ENCODE measurements at places on chromosomes 7 and 10.

DNA sequence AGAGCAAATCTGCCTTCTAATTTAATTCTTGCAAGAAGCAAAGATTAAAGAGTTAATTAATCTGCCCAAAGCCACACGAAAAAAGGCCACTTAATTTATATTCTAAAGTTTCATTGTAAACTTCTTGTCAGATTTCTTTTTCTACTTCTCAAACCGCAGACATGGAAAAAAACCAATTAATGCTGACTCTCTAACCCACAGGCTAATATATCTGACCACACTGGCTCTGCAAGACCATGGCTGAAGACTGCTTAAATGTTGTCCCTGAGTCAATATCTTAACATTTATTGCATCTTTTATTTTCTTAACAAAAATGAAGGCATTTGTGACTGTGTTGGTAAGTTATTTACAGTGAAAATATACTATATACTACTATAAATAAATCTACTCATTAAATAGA, 234.0 kb upstream of the SP8 start:
- DNase-seq, result no peak

DNA sequence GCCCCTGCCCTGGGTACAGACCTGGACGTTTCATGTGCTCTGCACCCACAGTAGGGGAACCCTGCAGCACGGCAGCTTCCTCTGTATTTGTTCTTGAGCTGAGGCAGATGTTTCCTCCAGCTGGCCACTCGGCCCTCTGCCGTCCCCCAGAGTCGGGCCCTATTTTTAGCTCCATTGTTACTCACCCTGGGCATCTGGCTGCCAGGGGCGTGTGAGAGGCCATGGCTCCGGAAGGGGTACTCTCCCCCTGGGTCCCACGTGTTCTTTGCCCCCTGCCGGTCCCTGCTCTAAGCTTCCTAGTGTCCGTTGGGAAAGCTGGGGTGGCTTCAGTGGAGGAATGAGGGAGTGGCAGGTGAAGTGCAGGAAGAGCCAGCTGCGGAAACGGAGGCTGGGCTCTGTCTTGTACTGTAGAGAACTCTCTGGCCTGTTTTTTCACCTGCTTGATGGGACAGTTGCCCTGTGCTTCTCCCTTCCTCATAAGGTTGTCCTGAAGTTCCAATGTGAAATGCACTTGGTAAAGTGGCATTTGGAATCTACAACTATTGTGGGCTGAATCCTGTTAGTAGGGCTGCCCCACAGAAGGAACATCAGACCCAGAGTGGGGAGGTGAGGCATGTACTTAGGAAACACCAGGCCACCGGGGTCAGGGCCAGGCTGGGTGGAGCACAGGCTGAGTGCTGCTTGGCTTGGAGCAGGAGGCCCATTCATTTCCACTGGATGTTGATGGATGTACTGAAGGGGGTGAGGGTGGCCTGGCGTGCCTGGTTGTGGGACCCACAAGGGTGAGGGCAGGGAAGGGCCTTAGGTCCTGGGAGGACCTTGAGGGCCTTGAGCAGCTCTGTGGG, 30.6 kb downstream of the PALD1 start:
- no peak for DNase-seq

DNA sequence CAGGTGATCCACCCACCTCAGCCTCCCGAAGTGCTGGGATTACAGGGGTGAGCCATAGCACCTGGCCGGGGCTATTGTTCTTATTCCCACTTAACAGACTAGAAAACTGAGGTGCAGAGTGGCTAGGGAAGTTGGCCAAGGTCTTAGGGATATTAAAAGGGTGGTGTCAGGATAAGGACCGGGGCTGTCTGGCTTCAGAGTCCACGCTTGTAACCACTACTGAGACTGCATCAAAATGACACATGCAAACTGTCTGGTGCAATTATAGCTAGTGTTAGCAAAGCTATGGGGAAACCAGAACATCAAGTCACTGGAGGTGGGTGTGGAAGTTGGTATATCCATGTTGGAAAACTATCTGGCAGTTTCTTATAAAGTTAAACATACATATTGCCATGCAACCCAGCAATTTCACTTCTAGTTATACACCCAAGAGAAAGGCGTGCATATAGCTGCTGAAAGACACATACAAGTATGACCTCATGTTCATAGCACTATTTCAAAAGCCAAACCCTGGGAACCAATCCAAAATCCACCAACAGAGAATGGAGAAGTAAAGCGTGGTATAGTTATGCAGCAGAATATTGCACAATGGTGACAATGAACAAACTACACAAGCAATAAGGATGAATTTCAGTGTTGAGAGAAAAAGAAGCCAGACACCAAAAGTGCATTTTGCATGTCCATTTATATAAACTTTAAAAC, 33.9 kb upstream of the EEPD1 start:
- no peak for DNase-seq

GRCh38 chr7:47428052-47428767, 153.7 kb downstream of the TNS3 start:
- no peak for DNase-seq

GRCh38 chr10:22581461-22581860, 132.9 kb downstream of the PIP4K2A start:
- no peak for DNase-seq

- DNase-seq, result no peak
Observed at GRCh38 chr7:47249361-47249760, 332.6 kb downstream of the TNS3 start.

DNA sequence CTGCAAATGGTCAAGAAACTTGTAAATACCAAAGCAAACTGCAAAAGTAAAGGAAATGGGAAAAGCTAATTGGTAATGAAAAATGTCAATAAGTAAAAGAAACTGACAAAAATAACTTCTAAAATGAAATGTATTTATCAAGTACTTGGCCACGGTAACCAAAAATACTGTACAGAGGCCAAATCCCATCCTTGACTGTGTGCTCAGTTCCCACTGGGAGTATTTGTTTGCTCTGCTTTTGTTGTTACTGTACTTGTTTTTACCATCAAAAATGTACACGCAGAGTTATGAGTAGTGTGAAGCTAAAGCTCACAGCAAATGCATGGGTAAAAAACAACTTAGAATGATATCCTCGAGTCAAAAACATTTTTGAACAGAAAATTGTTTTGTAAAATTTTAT, 31.1 kb downstream of the ENKUR start:
- no peak for DNase-seq

- no peak for DNase-seq
Observed at GRCh38 chr10:82037076-82037475, 162.1 kb downstream of the NRG3 start.

DNA sequence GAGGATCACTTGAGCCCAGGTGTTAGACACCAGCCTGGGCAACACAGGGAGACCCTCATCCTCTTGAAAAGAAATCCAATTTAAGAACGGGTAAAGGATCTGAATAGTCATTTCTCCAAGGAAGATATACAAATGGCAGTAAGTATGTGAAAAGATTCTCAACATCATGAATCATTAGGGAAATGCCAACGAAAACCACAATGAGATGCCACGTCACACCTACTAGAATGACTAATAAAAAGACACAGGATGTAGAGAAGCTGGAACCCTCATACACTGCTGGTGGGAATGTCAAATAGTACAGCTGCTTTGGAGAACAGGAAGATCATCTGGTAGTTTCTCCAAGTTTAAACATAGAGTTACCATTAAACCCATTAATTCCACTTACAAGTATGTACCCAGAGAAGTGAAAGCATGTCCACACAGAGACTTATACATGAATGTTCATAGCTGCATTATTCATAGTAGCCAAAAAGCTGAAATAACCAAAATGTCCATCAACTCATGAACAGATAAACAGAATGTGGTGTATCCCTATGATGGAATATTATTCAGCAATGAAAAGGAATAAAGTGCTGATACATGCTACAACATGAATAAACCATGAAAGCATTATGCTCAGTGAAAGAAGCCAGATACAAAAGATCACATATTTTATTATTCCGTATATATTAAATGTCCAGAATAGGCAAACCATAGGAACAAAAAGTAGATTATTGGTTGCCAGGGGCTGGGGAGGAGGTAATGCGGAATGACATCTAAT, 13.1 kb upstream of the ZMIZ2 start:
- DNase-seq, result peak; percentile 34

DNA sequence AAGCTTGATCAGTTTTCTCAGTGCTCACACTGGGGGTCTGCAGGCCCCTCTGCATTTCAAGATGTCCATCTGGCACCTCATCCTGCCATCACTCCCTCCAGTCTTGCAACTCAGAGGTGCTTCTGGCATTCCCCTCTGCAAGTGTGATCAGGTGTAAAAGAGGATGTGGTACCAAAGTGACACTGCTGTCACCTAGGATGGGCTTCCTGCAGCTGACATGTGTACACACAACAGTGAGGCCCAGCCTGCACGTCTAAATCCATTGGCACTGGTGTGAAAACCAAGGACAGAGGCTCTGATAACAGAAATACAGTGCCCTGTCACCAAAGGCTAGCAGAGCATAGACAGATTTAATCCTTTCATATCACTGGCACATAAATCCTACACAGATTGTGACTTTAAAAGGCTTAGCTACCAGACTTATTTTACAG, 162.5 kb upstream of the CELF2 start:
- no peak for DNase-seq

DNA sequence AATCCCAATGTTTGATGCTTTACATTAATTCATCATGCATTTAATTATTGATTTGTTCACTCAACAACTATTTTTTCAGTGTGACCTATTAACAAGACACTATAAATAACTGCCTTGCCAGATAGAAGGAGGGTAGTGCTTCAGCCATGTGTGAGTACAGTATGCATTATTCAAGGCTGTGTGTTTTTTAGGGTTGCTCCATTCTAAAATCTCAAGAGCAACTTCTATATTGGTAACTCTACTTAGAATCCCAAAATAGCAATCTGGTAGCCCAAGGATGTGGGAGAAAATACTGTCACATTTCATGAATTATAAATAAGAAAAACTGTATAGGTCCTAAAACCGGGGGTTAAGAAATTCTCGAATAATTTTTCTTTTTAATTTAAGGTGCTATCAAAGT, 69.9 kb downstream of the ENO4 start:
- no peak for DNase-seq

GRCh38 chr7:41661596-41661995, 41.3 kb downstream of the INHBA start:
- DNase-seq, result no peak

DNA sequence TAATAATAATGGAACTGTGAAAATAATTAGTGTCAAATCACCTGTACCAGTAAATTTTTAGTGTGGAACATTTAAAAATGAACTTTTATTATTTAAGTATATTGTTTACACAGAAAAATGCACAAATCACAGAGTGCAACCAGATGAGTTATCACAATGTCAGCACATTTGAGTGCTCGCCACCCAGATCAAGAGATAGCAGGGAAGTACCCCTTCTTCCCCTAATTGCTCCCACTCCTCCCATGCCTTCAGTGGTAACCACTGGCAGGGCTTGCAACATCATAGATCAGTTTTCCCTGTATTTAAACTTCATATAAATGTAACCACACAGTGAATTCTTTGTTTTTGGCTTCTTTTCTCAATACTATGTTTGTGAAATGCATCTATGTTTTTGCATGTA, 7.8 kb upstream of the GPR141 start:
- DNase-seq, result no peak

DNA sequence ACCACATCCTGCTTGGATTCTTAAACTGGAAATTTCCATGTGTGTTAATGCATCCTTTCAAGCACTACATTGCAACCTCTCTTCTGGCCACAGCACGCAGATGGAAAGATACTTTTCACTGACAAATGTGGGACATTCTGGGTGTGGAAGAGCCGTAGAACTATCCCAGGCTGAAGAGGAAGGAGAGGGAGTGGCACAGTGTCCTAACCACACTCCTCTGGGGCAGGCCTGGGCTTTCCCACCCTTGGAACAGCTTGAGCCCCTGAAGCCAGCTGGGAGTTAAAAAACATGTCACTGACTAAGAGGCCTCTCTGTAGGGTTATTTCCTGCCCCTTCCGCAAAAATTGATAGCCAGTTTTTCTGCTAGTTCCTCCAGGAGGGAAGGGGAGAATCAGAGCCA, 34.0 kb upstream of the DNMBP start:
- DNase-seq, result no peak

GRCh38 chr10:52679117-52679516, 93.5 kb downstream of the MBL2 start:
- DNase-seq, result no peak

DNA sequence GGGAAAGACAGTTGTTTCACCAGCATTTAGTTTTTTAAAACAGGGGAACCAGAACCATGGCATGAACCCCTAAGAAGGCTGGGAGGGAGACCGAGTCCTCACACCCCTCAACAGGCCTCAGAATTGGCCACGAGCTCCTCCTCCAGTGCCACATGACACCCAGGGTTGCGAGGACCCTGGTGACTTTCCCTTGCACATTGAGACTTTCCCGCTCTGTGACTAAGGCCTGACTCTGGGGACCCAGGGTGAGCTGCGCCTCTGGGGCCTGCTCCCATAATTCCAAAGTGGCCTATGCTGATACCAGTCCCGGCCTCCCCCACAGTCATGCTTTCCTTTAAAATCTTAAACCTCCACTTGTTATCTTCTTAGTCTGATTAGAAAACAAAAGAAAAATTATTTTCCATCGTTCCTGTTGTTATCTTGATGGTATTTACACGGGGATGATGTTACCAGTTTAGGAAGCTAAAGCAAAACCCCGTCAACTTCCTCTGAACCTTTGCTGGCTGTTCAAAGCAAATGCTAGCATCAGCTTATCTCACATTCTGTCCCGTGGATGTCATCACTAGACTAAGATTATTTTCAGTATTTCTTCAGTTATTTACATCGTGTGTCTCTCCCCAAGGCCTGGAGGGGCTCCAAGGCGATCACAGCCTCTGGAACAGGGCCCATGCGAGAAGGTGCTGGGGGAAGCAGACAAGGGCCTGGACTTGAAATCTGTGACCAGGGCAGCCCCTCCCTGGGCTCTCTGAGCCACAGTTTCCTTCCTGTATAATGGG, 42.1 kb downstream of the FAM53B start:
- no peak for DNase-seq

DNA sequence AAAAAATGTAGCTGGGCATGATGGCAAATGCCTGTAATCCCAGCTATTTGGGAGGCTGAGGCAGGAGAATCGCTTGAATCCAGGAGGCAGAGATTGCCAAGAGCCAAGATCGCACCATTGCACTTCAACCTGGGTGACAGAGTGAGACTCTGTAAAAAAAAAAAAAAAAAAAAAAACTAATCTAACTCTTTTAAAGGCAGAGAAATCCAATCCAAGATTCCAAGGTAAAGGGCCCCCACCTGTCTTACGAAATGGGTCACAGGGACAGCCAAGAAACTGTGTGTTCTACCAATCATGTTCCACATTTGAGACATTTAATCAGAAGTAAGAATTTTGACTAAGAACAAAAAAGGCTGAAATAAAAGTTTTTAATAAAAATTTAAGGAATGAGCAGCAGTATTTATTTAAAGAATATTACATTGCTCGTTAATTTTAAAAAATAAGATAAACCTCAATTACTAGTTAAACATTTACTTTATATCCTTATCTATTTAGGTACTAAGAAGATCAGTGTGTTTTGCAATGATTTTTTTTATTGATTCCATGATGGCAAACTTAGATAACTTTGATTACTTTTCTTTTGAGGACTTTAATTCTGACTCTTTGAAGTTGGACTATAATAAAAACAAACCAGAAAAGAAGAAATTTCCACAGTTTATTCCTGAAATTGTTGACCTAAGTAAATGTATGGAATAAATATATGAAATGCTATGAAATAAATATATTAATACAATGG, 6.7 kb upstream of the OAT start:
- DNase-seq, result no peak

GRCh38 chr7:106430103-106430502, 145.3 kb upstream of the NAMPT start:
- no peak for DNase-seq

Measured in stimulated activated CD8-positive, alpha-beta memory T cell treated with anti-CD3 and anti-CD28 coated beads, Interleukin-7, amount 100 ng/mL, for 48 hours (primary cell).